Neural progenitor cell (in vitro differentiated cells): ENCODE measurements at places on chromosomes 7 and 10.
A peak's percentile ranks its signal among the peaks of the same experiment; 100 is the strongest.

- DNase-seq: no peak
These were observed 1066.1 kb upstream of the SORCS1 start for GRCh38 chr10:108230478-108231170.

DNA sequence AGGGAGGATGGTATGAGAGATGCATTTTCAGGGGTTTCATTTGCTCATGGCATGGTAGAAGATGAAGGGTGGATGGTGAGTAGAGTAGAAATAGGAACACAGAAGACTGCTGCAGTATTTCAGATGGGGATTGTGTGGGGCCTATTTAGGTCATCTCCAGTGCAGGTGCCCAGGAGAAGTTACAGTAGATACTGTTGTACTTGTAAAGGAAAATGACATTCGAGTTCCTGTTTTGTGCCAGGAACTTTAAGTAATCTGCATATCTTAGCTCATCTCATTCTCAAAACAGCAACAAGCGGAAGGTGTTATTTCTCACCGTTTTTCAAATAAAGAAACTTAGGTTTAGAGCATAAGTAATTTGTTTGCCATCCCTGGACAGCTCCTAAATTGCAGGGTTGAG, 156.2 kb downstream of the AUTS2 start:
- no peak for DNase-seq

DNA sequence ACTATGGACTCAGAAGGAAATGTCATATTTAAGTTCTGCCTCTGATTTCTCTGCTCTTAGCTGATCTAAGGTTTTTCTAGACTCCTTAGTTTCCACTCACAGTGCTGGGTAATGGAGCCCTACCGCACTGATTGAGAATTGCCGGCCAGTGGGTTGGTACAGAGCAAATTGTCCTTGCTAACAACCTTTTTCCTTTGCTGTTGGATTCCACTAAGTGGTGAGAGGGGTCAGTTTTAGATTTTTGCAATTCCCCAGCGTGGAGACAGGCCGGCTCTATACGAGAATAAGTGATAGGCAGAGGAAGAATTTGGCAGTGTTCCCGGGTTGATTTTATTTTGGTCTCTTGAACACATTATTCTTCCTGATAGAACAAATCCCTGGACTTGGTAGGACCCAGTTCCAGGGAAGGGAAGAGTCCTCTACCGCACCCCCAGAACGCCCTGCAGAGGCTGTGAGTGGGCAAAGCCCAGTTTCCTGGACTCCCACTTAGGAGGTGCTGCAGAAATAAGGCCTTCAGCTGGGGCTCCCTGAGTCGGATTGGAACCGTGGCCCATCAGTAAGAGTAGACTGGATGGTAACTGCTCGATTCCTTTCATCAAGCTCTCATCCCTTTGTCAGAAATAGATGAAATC, 3.0 kb upstream of the NRP1 start:
- no peak for DNase-seq

- DNase-seq: no peak
These were observed 106.0 kb upstream of the GATA3 start for GRCh38 chr10:7948371-7949000.

DNA sequence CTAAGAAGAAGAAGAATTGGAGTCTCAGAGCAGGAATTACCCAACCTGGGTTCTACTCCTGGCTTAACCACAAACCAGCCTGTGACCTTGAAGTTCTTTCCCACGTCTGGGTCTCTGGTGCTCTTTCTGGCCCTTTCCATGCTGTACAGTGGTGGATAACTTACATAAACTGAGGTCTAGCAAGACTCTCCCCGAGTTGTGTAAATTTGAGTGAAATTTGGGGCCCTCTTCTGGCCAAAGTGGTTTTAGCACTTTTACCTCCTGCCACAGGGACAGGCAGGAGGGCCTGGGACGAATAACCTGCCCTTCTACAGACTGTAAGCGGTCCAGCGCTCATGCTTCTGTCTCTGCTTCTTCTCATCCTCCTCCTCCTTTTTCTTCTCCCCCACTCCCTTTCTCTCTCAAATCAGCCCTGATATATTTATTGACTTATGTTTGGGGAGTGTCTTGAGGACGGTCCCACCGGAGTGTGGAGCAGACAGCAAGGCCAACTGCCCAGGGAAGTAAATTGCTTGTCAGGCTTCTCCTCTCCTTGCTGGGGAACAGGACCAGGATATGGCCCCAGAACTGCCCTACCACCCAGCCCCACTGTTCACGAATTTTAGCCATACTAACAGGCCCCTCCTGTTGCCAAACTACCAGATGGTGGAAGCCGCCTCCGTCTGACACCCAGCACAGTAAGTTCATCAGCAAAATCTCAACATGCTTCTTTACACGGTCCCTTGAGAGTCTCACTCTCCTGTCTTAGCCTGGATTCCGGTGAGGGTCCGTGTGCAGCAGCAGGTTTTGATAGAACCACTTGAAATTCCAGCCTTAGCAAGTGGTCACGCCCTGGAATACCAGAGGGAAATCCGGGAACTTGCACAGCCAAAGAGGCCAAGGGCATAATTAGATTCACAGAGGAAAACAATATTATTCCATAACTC, 4.0 kb upstream of the SH3PXD2A start:
- DNase-seq: peak; percentile 71

- no peak for DNase-seq
These were observed 38.9 kb upstream of the TOMM7 start for GRCh38 chr7:22861576-22861975.

DNA sequence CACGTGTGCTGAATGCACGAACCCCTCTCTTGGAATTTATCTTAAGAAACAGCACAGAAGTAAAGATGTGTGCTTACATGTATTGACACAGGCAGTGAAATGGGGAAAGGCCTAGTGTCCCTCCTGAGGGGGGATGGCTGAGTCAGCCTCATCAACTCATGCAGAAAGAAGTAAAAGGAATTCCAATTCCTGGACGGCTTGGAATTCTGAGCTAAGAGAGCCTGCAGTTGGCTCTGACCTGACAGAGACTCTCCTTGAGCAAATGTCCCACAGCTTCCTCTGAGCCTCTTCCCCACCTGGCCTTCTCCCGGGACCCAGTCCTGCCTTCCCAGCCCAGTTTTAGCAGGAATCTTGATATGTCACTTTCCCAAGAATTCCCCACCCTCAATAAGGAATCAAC, 542.4 kb upstream of the ADARB2 start:
- DNase-seq: peak; percentile 68

DNA sequence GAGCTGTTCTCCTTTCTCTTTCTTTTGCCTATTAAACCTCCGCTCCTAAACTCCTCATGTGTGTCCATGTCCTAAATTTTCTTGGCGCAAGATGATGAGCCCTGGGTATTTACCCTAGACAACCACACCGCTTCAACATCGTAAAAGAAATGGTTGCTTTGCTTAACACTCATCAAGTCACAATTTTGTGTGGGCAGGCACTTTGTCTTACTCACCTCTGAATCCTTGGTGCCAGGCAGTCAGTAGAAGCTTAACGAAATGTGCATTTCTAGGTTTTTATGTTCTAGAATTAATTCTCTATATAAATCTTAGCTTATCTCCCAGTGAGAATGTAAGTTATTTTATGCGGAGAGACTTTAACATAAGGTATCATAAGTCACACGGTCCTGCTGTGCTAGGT, 478.7 kb downstream of the CALN1 start:
- DNase-seq: no peak

DNA sequence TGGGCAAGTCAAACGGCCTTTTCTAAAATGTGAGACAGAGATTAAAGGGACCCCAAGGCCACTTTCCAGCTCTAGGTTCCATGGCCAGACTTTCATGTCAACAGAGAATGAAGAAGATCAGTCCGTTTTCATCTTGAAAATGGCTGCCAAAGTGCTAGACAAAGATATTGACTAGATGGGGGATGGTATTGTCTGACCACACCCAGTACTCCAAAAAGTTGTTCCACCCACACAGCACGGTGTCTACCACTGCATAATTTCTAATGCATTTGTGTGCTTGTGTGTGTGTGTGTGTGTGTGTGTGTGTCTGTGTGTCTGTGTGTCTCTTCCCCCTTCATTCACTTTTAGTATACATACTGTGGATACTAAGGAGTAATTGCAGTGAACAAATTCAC, 1.3 kb downstream of the COL1A2 start:
- DNase-seq: peak; percentile 1

DNA sequence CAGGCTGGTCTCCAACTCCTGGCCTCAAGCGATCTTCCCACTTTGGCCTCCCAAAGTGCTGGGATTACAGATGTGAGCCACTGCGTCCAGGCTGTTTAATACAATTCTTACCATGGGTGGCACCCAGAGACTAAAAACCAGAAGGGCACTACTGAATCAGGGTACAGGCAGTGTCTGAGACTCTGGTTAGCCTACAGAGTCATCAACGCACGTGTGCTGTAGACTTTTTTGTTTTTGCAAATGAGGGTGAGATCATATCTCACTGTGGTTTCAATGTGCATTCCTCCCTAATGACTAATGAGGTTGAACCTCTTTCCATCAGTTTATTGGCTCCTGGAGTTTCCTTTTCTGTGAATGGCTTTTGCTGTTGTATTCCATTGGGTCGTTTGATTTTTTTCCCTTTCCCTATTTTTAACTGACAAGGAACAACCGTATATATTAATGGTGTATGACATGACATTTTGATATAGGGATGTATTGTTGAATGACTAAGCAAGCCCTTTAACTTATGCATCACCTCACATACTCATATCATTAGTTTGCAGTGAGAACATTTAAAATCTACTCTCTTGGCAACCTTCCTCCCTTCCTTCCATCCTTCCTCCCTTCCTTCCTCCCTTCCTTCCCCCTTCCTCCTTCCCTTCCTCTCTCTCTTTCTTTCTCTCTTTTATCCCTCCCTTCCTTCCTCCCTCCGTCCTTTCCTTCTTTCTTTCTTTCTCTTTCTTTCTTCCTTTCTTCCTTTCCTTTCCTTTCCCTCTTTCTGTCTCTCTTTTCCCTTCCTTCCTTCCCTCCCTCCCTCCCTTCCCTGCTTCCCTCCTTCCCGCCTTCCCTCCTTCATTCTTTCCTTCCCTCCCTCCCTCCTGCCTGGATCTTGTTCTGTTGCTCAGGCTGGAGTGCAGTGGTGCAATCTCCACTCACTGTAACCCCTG, 9.3 kb upstream of the TMEM270 start:
- no peak for DNase-seq

- no peak for DNase-seq
These were observed 103.1 kb downstream of the ZFAND4 start for GRCh38 chr10:45569471-45569870.

DNA sequence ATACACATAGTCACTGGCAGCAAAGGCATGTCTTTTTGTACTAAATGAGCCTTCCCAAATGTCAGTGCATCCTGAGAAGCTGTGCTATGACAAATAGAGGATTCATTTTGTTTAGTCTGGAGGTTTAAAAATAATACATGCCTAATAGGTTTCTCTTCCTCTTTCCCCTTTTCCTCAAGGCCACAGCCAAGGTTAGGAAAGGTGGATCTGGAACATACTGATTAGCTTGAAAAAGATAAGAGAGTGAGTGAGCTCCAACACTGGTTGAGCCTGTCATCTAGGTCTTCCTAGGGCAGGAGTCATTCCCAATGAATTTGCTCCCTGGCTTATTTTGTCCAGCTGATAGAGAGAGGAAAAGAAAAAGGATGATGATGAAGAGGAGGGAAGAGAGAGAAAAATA, 14.4 kb upstream of the SP4 start:
- DNase-seq: no peak

- DNase-seq: no peak
These were observed 172.9 kb downstream of the TMEM26 start for GRCh38 chr10:61280303-61280702.

DNA sequence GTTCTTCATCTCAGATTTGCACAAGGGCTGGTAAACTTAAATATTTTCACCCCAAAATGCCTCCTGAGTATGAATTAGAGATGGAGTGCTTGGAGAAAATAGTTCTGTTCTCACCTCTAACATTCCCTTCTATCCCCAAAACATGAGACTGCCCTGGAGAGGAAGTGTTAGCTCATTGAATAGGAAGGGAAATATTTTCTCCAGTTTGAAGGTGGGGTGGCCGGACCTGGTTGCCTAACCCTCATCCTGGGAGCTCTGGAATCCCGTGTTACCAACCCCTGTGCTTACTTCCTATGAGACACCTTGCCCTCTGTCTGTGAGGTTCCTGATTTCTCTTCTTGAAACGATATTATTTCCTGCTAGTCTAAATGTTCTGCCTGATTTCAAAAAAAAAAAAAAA, 779 bp downstream of the IFIT2 start:
- no peak for DNase-seq

- no peak for DNase-seq
These were observed 19.2 kb downstream of the PLA2G12B start for GRCh38 chr10:72935361-72935760.

- peak; percentile 97 for DNase-seq
These were observed 36.8 kb downstream of the MYOF start for GRCh38 chr10:93445097-93445960.

- DNase-seq: no peak
These were observed 14.1 kb upstream of the SUN1 start for GRCh38 chr7:818031-818699.

GRCh38 chr7:30965372-30965771, 1.6 kb downstream of the GHRHR start:
- no peak for DNase-seq

DNA sequence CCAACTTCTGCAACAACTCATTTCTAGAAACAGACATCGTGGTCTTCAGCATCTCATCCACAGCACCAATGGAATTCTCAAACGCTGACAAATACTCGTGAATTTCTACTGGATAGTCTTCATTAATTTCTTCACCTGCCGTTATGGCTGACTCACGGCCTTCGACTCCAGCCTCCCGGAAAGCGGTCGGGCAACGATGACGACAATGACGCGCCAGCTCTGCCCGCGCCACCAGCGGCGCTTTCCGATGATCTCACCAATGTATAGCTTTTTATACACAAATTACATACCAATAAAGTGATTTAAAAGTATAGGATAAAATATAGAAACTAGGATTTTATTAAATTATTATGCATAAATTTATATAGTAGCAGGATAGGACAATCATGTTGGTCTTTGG, 65.7 kb downstream of the CCDC7 start:
- DNase-seq: no peak

GRCh38 chr7:111388912-111389311, 173.4 kb downstream of the IMMP2L start:
- no peak for DNase-seq

- DNase-seq: no peak
These were observed 196.7 kb upstream of the TBX20 start for GRCh38 chr7:35450456-35451214.

DNA sequence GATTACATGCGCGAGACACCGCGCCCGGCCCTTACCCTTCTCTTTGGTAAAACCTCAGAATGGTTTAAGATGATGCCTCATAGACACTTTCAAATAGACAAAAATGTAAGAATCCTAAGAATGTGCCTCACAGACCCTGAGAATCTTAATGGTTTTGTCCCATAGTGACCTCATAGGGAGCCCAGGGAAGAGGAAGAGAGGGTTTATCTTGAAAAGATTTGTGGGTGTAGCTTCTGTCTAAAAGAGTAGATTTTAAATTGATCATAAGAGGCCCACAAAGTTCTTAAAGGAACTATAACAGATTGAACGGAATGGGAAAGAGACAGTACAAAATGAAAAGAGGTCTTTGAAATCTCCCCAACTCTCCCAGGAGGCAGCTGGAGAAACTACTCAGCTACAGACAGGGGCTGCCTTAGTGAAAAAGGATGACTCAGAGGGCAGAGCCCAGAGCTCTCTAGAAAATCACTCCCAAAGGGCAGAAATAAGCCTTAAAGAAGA, 220.6 kb downstream of the ADRA2A start:
- peak; percentile 32 for DNase-seq

GRCh38 chr7:90250601-90251303, 5.8 kb downstream of the CFAP69 start:
- no peak for DNase-seq
